Hematopoietic multipotent progenitor cell treated with erythropoietin and hydrocortisone succinate and interleukin-3 and kit ligand, for 4 days (in vitro differentiated cells): ENCODE measurements at places on chromosomes 5 and 9.

- no peak for DNase-seq
Observed at GRCh38 chr5:22835686-22836085, 17.5 kb downstream of the CDH12 start.

GRCh38 chr9:6759185-6759977 lies 1.6 kb downstream of the KDM4C start:
- DNase-seq: peak; percentile 90

DNA sequence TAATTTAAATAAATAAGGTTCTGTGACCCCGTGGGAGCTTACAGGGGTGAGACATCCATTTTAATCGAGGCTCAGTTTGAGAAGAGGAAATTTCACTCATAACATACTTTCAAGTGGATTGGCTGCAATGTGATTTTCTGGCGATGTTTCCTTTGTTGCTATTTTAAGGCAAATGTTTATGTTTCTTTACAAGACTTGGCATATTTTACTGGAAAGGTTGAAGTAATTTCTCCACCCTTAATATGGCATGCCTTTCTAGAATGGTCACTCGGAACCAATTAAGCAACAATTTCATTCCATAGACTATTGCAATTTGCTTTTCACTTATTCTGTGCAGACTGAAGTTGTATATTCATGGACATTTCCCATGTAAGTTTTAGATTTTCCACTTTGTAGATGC lies 438.0 kb upstream of the WWC1 start:
- no peak for DNase-seq

GRCh38 chr9:113656771-113657670 lies 193.5 kb downstream of the RGS3 start:
- no peak for DNase-seq

DNA sequence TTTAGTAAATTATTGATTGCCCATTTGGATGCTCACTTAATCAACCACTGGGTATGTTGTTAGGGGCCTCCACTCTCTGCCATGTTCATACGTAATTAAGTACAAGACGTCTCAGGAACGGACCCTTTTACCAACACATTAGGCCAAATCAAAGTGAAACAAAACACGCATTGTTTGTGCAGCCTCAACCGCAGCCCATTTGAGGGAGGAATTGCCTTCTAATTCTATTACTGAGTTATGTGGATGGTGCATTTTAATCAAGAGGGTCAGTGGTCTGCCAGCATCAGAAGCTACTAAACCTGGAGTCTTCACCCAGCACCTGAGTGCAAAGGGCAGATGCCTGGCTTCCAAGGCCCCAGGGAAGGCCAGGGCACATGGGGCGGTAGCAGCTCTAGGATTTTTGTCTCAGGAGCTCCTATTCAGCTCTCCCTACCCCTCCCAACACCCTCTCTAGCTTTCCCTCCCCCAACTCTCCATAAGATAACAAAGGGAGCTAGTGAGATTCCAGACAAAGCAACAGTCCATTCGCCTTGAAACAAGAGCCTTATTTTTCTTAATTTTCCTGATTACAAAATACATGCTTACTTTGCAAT lies 7.9 kb upstream of the MED27 start:
- no peak for DNase-seq

GRCh38 chr9:135087489-135087792 lies at the start of gene OLFM1:
TSS of gene OLFM1 (plus strand) at chr9:135087668. CDS start at chr9:135087990, 322 bp downstream.
- DNase-seq: peak; percentile 78

DNA sequence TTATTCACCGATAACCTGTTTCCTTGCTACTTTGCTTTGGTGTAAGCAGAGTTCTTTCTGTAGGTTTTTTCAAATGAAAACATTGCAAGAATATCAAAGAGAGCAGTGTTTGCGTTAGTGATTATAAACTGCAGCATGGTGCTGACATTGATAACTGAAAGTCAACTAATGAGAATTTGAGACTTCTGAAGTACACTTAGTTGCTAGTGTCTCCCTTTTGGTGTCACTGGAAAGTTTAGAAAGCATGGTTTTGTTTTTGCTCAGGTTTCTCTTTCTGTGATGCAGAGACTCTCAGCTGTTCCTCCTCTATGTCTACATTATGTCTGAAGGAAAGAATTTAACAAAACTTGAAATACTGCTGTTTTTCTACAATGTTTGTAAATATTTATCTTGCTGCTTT lies 80.2 kb upstream of the ZNF169 start:
- no peak for DNase-seq

GRCh38 chr5:114415760-114416159 lies 53.9 kb downstream of the KCNN2 start:
- no peak for DNase-seq

- DNase-seq: peak; percentile 75
Observed at GRCh38 chr9:6889868-6890267, 132.1 kb downstream of the KDM4C start.

DNA sequence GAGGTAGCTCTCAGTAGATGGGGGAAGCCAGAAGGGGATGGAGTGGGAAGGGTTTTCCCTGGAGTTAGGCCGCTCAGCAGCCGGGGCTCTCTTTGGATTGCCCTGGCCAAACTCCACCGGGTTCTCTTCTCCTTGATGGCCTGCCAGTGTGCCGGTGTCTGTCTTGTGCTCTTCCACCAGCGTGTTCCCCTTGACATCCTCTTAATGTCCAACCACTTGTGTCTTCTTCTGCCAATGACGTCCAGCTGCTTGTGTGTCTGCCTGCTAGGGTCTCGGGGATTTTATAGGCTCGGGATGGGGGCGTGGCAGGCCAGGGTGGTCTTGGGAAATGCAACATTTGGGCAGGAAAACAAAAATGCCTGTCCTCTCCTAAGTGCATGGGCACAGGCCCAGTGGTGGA lies 313.1 kb upstream of the PUM3 start:
- no peak for DNase-seq

DNA sequence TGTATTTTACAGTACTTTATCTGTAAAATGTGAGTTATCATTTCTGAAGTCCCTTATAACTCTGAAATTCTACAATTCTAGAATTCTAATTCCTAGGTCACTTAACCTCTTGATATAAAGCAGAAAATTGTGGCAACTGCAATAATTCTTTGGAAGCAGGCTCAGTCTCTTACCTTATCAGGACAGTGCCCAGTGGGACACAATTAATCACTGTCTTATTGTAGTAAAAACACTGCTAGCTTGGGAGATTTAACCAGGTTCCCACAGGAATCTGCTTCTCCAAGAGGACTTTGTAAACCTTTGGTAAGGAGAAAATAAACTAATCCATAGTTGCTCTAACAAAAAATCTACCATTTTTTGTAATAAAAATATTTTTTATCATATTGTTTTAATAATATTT lies 18.3 kb upstream of the SPATA9 start:
- no peak for DNase-seq
